Stimulated activated CD8-positive, alpha-beta memory T cell treated with anti-CD3 and anti-CD28 coated beads, Interleukin-15, amount 100 ng/mL, for 1 hour (primary cell): ENCODE measurements at places on chromosomes 13 and 19.

GRCh38 chr19:20254121-20254520 lies 87.1 kb downstream of the ZNF486 start:
- no peak for DNase-seq

DNA sequence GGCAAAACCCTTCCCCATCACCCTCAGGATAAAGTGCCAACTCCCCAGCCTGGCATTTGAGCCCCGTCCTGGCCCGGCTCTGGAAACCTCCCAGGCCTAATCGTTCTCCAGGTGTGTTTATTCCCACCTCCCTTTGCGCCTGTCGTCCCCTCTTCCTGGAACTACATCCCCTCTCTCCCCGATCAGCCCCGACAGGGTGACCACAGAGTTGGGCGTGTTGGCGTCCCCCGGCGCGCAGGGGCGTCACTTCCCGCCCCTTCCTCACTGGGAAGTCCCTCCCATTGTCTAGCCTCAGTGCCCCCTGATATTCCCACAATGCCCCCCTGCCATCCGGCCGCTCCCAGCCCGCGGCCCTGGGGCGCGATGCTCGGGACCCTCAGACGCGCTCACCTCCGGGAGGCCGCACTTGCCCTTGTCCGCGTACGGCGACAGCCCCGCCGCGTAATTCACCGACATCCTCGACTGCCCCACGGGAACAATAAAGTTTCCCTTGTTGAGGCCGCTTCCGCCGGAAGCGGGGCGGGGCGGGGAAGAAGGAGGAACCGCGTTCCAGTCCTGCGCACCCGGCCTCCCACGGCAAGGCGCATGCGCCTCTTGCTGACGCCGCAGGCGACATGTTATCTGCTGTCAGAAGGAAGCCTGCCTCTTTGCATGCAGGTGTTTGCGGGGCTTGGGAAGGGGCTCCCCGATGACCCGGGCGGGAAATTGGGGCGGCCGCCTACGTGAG lies at the start of the genes ANKRD24 and SIRT6:
TSS of gene ANKRD24 (plus strand) at position 606 of the 727 bp plus-strand sequence. CDS start 3,737 bp downstream, outside the sequence.
TSS of gene SIRT6 (minus strand) at position 480 of the 727 bp plus-strand sequence. CDS start at position 456, 24 bp downstream.
- DNase-seq = peak; percentile 90

DNA sequence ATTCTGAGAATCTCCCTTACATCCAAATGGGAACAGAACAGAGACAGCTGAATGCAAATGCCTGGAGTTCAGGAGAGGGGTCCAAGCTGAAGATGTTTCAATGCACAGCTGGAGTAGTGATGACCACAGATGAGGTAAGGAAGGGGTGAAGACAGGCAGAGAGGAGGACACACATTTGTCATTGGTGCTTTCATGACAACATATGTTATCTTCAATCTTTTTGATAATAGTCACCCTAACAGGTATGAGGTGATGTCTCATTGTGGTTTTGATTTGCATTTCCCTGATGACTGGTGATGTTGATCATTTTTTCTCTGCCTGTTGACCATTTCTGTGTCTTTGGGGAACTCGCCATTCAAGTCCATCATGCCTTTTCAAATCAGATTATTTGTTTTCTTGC lies 19.2 kb downstream of the SIGLEC7 start:
- DNase-seq = no peak

DNA sequence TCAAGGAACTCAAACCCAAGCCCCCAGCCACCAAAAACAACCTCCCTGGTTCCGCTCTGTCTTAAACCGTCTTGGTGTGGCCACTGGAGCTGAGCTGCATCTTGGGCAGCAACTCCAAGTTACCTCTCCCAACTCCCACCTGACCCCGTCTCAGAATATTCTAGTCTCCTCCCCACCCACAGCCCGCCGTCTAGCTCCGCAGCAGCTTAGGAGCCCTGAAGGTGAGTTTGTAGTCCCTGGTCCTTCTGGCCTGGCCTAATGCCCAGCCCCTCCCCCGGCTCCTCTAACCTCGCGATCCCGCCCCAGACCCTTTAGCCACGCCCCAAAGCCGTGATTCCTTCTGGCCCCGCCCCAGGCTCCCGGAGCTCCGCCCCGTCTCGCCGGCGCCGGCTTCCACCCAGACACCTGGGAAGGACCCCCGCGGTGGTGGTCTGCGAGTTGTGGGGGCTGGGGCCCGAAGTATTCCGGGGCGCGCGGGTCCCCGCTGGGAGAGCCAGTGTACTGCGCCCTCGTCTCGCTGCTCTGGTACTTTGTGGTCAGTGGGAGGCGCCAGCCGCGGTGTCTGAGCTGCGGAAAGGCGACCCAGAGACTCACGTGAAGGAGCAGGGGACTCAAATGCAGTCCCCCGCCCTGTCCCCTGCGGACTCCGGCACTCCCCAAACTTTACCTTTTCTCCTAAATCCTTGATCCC lies 2.5 kb upstream of the LHB start:
- DNase-seq = peak; percentile 40

DNA sequence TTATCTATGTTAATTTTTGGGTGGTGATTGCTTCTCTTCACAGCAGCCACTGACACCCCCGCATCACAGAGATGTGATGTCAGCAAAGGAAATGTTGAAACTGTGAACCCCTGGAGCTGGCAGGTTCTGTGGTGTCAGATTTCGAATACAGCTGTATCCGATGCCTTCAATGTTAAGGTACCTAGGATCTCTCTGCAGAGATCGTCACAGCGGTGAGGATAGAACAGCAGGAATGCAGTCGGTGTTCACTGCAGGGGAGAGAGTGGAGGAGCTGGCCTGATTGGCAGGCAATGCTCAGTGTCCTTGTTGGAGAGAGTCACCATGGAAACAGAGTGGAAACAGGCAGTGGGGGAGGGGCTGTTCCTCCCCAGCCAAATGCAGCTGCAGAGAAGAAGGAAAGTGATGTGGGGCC lies 79.5 kb upstream of the ZNF835 start:
- DNase-seq = no peak

DNA sequence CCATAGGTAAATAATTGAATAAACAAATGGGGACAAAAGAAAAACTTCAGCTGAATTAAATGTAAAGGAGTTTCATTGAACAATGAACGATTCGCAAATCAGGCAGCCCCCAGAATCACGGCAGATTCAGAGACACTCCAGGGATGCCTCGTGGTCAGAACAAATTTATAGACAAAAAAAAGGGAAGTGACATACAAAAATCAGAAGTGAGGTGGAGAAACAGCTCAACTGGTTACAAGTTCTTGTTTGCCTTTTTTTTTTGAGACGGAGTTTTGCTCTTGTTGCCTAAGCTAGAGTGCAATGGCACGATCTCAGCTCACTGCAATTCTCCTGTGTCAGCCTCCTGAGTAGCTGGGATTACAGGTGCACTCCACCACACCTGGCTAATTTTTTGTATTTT lies 5.7 kb downstream of the ZNF566 start:
- DNase-seq = no peak

DNA sequence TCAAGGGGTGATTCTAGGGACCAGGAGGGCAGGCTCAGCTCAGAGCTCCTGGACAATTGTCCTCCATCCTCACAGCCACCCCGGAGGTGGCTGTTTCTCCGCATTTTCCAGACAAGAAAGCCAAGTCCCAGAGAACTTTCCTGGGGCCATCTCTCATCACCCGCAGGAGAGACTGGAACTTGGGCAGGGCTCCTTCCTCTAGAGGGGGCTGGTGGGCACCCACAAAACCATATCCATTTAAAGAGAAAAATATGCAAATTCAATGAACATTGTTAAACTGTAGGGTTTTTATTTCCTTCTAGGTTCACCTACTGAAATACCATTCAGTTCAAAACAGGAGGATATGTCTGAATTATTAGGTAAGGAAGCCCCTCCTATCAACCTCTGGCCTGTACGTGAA lies 16.6 kb downstream of the SPACA7 start:
- DNase-seq = no peak

DNA sequence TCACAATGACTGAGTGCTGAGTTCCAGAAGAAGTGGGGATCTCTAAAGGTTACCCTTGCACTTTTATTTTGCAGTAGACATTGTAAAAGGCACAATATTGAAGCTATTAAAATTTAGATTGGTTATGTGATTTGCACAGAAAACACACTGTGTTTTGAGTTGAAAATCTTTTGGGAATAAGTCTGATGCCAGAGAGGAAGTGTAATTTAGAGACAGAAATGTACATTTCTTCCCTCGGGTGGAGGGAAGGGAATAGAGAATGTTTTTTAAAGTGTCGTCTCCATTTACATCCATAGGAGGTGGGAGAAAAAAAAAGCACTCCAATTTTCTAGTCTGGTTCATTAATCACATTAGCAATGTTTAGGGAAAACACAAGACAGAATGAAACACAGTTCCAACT lies 465.8 kb downstream of the OLFM4 start:
- no peak for DNase-seq

DNA sequence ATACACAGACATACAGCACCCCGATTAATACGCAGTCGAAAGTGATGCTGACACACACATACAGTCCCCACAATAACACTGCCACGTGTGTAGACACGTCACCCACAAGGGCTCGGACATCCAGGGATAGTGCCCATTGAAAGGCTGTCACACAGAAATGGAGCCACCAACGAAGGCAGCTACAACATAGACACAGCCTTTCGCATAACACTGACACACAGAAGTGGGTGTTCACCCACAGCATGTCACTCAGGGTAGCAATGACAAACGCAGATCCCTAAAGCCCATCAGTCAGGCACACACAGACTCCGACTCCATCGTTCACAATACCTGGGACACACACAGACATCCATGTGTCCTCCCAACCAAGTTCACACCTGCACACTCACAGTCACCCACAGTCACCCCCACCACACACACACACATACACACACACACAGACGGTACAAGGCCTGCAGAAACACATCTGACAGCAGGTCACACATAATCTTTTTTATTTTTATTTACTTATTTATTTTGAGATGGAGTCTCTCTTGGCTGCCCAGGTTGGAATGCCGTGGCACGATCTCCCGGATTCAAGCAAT lies 10.4 kb upstream of the NANOS3 start:
- no peak for DNase-seq

DNA sequence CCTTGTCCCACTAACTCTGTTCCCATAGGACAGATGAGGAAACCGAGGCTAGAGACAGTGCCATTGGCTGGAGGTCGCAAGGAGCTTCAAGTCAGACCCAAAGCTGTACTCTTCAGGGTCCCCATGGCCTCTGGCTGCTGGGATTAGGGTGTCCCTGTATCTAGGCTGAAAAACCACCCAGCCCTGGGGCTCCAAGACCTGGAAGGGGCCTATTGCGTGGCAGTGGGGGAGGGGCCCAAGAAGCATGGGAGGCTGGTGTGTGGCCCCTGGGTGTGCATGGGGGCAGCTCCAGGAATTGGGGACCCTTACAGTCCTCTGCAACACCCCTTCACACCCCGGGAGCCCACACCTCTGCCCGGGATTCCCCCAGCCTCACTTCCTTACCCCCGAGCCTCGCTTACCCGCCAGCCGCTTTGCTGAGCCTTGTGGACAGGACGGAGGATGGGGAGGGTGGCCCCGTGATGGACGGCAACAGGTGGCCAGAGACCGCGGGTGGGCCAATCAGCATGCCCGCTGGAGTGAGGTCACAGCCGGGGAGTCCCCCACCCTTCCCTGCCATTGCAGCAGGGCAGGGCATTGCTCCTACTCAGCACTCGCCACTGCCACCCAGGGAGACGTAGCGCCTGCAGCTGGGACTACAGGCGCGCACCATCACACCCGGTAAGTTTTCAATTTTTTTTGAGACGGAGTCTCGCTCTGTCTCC lies at the start of gene JSRP1:
TSS of gene JSRP1 (minus strand) at position 436 of the 704 bp plus-strand sequence. CDS start 1,103 bp downstream, outside the sequence.
- no peak for DNase-seq

GRCh38 chr19:6358003-6358402 lies 3.3 kb upstream of the CLPP start:
- DNase-seq = no peak

DNA sequence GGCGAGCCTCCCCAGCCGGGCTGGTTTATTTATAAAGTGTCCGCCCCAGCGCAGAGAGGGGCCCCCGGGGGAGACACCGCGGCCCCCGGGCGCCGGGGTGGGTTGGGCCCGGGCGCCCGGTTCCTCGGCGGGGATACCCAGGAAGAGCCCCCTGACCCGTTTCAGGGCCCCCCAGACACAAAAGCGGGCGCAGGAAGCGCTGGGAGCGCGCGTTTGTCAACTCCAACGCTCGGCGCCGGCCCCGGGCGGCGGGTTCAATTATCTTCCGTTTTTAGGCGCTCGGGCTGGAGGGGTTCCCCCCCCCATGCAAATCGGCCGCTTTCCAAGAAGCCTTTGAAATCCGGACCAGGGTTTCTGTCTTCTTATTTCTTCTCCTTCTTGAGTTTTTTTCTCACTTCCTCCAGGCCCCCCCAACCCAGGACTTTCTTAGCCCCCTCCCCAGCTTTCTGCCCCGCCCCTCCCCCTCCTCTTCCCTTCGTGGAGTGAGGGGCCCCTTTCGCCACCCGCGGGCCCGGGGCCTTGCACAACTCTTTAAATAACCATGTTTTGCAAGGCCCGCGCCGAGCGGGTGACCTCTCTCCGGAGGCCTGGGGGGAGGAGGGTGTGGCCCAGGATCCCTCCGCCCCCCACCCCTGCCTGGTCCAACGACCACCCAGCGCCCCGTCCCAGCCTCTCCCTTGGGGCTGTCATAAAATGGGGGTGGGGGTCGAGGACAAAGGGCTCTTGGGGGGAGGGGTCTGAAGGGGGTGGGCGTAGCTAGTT lies 935 bp downstream of the ARID3A start:
- no peak for DNase-seq

- no peak for DNase-seq
Measured at GRCh38 chr19:10831987-10832938, 3.7 kb downstream of the TMED1 start.

- DNase-seq = no peak
Measured at GRCh38 chr13:75829830-75830229, 193.7 kb downstream of the LMO7 start.

GRCh38 chr13:98586400-98587345 lies 9.8 kb upstream of the STK24 start:
- no peak for DNase-seq

- no peak for DNase-seq
Measured at GRCh38 chr19:53871454-53871853, 3.8 kb downstream of the MYADM start.

GRCh38 chr13:45055902-45056648 lies 64.2 kb upstream of the GTF2F2 start:
- no peak for DNase-seq

- DNase-seq = no peak
Measured at GRCh38 chr13:26756961-26757360, 3.6 kb downstream of the GPR12 start.

- DNase-seq = no peak
Measured at GRCh38 chr13:23722726-23723453, 152.7 kb downstream of the TNFRSF19 start.

DNA sequence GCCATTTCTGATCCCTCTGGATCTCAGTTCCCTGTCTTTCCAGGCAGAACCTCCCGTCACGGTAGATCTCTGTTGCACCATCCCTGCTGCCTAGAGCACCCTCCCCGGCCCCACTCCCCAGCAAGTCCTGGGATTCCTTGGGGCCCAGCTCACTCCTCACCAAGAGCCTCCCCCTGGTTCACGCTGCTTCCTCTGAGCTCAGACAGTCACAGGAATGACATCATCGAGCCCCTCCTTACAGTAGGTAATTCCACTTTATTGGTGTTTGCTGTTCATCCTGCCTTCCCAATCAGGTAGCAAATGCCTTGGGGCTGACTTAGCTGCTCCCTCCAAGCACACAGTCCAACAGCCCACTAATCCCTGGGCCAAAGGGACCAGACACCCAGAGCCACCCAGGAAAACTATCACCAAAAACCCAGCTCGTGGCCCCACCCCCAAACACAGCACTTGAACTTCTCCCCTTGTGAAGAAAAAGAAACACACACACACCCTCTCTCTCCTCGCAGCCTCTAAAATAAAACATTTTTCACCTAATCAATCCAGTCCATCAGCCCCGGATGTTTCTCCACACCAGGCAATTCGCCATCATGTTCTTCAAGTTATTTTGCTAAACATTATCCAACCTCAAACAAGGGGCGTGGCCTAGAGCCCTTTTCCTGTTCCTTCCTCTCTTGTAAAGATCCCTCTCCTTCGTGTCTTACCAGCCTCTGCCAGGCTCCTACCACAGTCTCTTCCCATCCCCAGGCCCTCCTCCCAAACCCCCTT lies 2.5 kb downstream of the NAPA start:
- DNase-seq = no peak
